ENCODE measurements at places on chromosomes 11 and 22.

DNA sequence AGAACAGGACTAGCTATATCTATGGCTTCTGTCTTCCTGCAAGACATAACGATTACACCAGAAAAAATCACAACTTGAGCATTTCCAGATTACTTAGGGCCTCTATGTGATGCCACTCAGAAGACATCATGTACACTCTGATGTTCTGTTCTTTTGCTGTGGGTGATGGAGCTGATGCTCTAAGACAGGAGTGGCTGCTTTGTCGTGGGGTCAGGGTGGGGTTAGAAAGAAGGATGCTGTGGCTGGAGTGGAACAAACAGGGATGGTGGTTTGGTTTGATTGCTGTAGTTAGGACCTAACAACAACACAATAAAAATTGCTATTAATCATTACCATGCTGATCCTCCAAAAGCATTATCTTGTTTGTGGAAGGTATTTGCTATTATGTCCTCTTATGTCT is 120.3 kb upstream of the ARHGAP20 start:
- DNase-seq = no peak

GRCh38 chr11:128731041-128731663 is 37.3 kb downstream of the FLI1 start:
- DNase-seq = no peak

DNA sequence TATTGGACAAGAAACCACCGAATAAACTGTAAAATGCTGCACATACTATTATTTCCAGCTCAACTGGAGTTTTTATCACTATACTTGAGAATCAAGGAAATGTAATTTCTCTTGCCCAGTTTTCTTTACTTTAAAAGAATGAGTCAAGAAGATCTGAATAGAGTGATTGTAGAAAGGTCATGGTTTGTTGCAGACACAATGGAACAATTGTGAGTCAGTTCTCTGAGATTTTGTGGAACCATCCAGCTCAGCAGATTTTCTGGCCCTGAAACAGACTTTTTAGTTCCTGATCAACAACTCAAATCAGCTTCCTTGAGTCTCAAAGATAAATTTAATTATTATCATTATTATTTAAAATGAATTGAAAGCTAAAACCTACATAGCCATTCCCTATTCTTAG is 1.3 kb downstream of the TCN1 start:
- DNase-seq = no peak

- DNase-seq = no peak
Measured at GRCh38 chr11:72724021-72724551, 28.1 kb downstream of the ARAP1 start.

- DNase-seq = no peak
Measured at GRCh38 chr22:29069463-29069862, 3.4 kb upstream of the KREMEN1 start.

DNA sequence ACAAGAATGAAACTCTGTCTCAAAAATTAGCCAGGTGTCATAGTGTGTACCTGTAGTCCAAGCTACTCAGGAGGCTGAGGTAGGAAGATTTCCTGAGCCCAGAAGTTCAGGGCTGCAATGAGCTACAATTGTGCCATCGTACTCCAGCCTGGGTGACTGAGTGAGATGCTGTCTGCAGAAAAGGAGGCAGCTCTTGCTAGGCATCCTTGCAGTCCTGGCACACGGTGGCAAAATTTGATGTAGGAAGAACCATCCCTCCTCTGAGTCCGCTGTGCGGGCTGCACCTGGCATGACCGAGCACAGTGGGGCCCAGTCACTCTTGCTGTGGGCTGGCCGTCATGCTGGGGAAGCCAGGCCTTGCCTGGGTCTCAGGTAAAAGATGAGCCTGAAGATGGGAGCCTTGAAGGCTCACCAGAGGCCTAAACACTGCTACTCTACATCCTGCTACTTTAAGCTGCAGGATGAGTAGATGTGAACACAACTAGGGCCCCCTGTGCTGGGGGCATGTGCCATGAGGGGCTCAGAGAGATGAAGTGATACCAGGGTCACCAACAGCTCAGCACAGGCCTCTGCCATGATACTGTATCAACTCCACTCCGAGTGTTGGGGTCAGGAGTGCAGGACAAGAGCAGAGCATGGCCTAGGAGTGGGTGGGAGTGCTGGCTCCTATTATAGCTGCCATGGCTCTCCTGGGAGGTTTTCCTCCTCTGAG is 18.6 kb downstream of the CDC45 start:
- no peak for DNase-seq

Data from GM23338 (cell line).